Thyroid gland (tissue), 4 donors: ENCODE measurements at places on chromosomes 2 and 18. TPM values are rescaled to one million over a fixed set of nuclear protein-coding genes. Genes with fewer than 3 reads are reported as not detected.

AOX1 gene
- total RNA-seq: 72.3 TPM

CDK15 gene
- not detected for total RNA-seq

CNDP1 gene
- total RNA-seq: not detected

VWC2L gene
- not detected for total RNA-seq

- peak; percentile 27 for DNase-seq
These were observed 637 bp upstream of the SFT2D3 start for GRCh38 chr2:127700527-127701192.

DNA sequence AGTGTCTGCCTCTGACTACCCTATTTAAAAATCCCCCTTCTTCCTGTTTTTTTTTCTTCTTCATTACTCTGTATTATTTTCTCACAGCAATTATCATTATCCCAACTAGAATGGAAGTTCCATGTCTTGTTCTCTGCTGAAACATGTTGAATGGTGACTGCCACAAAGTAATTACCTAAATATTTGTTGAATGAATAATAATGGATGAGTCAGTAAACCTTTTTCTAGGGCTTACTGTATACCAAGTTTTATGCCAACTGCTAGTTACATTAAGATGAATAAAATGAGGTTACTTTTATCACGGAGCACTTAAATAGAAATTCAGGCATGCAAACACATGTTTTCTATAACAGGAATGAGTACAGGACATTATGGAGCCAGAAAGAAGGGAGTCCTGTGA lies 490.6 kb downstream of the THSD7B start:
- no peak for DNase-seq

DNA sequence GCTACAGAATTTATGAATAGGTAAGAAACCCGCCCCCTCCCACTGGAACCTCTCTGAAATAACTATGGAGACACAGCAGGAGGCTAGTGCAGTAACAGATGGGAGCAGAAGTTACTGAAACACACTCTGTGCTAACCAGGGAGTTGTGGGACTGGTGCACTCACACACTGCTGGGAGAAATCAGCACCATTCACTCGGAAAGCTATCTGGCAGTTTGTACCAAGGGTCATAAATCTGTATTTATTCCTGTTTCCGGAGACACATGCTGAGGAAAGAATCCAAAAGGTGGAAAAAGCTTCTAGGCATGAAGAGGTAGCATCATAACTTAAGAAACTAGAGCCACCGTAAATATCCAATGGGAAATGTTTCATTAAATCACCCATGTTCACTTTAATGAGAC lies 39.9 kb downstream of the TGFA start:
- DNase-seq: no peak

- no peak for DNase-seq
These were observed 437.9 kb upstream of the UBE2E3 start for GRCh38 chr2:180542511-180542910.

- DNase-seq: no peak
These were observed 41.9 kb downstream of the MBP start for GRCh38 chr18:77090546-77091174.

GRCh38 chr18:56451188-56451587 lies 187.2 kb downstream of the TXNL1 start:
- no peak for DNase-seq

DNA sequence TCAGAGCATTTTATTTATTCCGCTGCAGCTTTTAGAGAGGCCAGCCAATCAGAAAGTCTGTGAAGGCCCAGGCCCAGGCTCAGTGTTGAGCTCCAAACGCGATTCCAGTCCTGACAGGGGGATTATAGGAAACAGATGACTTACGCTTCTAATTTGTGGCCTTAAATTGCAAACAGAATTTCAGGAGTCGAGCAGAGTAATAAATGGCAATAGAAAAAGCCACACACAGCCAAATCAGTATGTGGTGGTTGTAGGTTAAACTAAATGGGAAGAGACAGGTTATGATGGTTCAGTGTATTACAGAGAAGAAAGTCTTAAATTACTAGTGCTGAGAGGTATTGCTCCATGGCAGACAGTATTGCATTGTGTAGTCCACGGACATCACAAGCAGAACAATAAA lies 131.0 kb upstream of the ZEB2 start:
- no peak for DNase-seq

DNA sequence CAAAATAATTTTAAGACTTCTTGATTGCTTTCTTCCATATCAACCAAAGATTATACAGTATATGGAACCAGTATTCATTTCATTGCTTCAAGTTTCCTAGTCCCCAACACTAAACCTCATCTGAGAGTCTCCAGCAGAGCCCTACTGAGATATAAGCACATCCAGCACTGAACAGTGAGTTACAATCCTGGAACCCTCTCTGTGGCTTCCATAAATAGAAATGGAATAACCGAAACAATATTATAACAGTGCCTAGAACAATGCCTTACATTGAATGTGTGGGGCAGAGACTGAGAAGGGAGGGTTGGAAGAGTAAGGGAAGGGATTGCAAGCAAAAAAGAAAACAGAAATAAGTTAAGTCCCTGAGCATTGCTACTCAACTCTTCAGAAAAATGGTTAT lies 18.9 kb downstream of the AAK1 start:
- DNase-seq: no peak
